AML-193 (cell line): ENCODE measurements at places on chromosomes 2 and 18.

DNA sequence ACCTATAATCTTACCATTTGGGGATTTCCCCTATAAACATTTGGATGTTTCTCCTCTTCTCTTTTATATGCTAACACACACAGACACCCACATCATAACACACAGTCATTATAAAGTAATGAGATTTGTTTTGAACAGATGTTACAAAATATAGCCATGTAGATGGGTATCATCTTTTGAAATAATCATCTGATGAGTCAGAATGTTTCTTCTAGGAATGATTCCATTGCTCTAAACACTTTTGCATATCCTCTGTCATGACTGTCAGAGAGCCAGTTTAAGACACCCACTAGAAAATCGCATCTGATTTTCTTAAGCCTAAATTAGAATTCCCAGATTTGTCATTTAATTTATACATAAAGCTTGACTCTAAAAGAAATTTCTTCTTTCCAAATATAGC lies 442.6 kb downstream of the CMPK2 start:
- no peak for DNase-seq

DNA sequence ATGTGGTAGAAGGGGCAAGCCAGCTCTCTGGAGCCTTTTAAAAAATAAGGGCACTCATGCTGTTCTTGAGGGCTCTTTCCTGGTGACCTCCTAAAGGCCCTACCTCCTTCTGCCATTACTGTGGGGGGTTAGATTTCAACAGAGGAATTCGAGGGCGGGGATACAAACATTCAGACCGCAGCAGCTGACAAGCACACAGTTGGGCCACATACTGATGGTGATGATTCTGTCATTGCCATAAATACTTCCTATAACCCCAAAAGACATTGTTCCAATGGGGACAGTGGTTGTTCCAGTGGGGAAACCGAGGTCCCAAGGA lies 67.0 kb downstream of the TSHZ1 start:
- DNase-seq = no peak

DNA sequence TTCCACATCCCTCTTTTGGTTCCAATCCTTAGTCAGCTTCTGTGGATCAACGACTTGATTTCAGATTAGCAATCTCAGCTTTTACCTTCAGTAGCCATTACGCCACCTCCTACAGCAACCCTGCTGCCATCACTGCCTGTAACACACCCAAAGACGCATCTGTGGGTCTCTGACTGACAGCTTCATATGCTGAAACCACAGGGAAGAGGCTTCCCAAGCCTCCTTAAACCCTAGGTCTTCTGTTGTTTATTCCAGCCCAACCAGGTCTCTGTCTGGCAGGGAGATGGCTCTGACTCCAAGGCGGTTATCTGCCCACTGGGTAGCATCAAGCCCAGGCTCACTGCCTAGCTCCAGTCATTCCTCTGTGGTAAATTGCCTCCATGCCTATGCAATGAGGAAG lies 28.6 kb upstream of the TRIB2 start:
- no peak for DNase-seq

DNA sequence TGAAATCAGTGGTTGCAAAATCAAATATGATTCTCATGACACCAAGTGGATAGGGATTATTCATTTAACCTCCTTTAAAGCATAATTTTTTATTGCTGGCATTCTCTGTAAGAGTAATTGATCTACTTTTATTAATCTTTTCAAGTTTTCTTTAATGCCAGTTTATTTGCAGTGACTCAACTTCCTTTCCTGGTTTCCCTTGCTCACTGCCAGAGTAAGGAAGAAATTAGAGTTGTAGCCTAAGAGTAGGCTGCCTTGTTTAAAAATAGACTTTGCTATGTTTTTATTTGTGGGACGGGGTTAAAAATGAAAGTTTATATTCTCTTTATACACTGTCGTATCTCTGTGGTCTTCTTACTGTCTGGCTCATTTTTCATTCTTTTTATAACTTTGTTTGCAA lies 148.6 kb downstream of the WDR7 start:
- DNase-seq = no peak

DNA sequence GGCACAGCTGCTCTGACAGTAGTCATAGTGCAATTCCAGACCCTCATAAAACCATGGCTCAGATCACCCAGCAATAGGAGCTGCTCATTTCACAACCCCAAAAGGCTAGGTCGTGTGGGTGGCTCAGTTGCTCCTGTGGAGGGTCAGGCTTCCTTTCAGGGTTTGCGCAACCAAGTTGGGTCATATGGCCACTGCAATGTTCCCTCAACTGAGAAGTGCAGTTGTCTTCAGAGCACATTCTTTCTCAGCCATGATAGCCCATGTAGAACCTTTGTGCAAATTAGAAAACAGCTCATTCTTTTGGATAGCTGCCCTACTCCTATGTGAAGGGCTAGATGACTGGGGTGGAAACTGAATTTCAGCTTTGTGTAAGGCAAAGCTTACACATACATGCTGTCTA lies 3.2 kb downstream of the SERPINB13 start:
- DNase-seq = peak; percentile 94

GRCh38 chr2:5562426-5562825 lies 129.8 kb upstream of the SOX11 start:
- no peak for DNase-seq

GRCh38 chr2:178193823-178194599 lies at the start of gene OSBPL6:
Gene OSBPL6, plus strand, starts transcription at chr2:178194512. Its CDS starts 111,673 bp downstream, at chr2:178306185.
- peak; percentile 24 for DNase-seq

- no peak for DNase-seq
Measured at GRCh38 chr2:62472312-62472711, 33.7 kb downstream of the TMEM17 start.

DNA sequence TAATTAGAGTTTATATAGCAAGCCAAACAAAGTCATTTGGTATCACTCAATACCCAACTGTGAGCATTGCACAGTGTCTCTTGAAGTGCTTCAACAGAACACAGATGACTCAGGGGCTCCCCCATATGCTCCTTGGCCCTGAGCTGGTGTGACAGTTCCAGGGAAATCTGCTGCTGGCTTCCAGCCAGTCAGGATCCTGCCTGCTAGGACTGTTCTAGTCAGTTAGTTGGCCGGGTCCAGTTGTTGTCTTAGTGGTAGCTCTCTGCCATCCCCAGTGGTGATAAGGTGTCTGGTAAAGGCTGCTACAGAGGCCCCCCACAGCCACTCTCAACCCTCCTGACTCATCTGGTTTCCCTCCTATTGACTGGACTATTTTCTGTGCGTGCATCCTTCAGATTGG lies 100.3 kb downstream of the IRS1 start:
- DNase-seq = no peak

- no peak for DNase-seq
Measured at GRCh38 chr2:240056678-240057077, 3.4 kb upstream of the OR6B3 start.

GRCh38 chr2:178574789-178575188 lies 94.5 kb downstream of the PLEKHA3 start:
- no peak for DNase-seq

DNA sequence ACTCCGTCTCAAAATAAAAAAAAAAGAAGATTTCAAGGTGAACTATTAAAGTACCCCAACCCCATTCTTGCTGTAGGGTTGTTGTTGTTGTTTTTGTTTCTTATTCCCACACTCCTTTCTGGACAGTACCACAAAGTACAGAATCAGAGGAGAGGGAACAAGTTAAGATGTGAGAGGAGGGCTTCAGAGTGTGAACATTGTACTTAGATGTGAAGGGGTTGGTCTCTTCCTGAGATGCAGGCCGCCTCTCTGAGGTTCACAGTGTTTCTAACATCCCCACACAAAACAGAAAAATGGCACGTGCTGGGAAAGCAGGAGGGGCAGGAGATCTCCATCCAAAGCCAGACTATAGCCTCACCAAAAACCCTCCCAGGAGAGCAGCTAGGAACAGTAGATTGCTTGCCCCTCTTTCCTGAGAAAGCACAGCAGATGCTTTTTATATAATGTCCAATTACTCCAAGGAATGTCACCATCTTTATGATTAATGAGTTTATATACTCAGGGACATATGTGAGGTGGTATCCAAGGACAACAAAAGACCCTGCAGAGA lies 22.6 kb downstream of the ADD2 start:
- DNase-seq = no peak

DNA sequence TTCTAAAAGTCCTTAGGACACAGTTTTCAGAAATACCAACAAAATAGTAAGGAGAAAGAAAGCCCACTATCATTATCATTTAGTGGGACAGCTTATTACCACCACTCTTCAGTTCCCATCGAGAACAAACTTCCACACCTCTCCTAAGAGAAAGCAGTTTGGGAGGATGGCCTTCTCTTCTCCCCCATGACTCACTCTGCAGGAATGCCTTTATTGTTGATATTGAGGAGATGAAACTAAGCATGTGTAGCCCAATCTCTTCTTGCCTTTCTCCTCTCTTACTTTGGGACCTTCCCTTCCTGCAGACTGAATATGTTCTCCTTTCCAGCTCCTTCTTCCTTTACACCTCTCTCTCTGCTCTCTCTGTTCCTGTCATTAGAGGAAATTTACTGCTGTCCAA lies 30.0 kb upstream of the ERMN start:
- DNase-seq = no peak

GRCh38 chr2:216908300-216908699 lies 48.4 kb upstream of the TNP1 start:
- no peak for DNase-seq

DNA sequence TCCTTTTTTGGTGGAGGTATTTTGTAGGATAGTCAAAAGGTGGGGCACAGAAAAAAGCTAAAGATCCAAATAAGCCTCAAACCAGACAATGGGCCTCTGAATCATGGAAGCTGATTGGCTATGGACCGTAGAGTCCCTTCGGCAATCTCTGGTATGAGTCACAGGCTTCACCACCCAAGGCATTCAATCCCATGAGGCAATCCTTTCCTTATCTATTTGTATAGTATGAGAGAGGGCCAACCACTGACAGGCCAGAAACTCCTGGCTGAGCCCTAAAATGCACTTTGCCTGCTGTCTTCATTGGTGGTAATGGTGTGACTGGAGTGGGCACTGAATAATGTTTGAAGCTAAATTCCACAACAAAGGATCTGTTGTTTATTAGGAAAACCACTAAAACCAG lies 38.7 kb upstream of the MEX3C start:
- no peak for DNase-seq

DNA sequence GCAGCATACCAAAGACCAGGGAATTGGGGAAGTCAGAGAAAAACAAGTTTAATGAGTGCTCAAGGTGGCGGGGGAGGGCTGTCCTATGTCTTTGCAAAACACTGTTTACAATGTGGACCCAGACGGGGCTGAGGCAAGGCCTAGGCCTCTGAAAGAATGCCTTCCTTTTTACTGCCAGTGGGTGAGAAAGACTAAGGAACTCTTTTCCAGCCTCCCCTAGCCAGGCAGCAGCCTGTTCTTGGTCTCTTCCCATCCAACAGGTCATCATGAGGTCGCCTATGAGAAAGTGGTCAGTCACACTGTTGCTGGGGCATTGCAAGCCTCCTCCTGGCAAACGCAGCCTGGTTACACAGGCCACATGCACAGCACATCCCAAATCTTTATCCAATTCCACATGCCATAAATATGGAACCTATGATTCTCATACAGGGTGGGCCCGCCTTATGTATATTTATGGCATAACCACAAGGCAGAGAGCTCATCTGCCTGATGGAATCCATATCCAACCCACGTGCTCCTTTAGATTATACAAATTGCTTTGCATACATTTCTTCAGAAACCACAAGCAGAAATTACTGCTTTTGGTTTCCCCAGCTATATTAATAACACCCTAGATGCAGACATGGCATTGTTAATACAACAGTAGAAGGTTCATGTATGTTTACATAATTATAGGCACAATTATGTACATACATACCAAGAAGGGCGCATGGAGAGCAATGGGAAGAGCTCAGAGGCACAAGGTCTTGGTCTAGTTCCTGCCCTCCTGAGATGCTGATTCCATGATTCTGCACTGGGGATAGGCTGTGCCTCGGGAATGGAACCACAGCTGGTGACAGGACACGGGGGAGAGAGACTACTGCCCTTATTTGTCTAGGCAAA lies 48.6 kb downstream of the NRP2 start:
- no peak for DNase-seq

- no peak for DNase-seq
Measured at GRCh38 chr2:241269707-241270520, 45.6 kb downstream of the HDLBP start.

DNA sequence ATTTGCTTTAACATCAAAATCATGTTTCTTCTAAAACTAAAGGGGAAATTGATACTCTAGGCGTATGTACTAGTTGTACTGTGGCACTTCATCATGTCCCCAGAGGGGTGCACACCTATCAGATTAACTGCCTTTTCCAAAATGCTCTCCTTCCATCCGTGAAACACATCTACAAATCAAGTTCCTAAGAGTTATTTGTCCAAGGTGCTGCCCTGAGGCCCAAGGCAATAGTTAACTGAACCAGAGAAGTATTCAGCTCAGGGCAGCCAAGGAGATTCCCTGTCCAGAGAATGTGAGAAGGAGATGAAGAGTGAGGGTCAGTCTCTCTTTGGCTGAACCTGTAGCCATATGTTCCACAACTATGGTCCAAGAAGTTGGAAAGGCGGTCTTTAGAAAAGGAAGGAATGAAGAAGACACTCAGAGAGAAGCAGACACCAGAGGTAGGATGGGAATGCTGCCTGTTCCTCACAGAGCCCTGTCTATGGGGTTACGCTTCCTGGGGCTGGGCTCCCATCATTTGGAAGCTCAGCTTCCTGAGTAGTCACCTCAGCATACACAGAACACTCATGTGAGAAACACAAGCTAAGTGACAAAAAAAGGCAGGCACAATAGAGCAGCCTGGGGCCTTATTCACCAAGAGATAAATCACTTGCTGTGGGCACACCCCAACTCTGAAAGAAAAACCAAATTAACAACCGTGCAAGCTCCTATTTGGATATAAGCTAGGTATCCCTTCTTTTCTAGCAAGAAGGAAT lies 55.6 kb downstream of the ANKRD44 start:
- DNase-seq = no peak

GRCh38 chr2:104408266-104408665 lies 445.6 kb upstream of the POU3F3 start:
- no peak for DNase-seq
